ENCODE measurements at places on chromosomes 7 and 10.

- no peak for DNase-seq
Measured at GRCh38 chr10:20606985-20607384, 290.1 kb downstream of the NEBL start.

- DNase-seq = no peak
Measured at GRCh38 chr7:130292682-130293257, at the start of gene CPA4. Gene CPA4, plus strand, starts transcription at chr7:130293161. Its CDS starts 20 bp downstream, at chr7:130293181.

DNA sequence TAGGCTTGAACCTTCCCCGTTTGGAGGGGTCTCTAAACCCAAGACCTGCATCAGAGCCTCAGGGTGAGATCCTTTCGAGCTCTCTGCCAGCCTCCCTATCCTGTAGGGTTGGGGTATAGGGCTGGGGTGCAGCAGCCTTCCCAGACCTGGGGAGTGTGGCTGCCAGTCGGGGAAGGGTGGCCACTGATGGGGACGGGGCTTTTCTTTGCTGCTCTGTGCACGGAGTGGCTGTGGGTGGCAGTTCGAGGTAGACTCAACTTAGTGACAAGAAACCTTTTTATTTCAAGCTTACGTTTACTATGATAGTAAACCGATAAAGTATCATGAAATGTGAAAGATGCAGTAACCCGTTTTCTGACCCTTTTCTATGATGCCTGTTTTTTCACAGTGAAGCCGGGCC, 13.0 kb downstream of the ZNF316 start:
- no peak for DNase-seq

DNA sequence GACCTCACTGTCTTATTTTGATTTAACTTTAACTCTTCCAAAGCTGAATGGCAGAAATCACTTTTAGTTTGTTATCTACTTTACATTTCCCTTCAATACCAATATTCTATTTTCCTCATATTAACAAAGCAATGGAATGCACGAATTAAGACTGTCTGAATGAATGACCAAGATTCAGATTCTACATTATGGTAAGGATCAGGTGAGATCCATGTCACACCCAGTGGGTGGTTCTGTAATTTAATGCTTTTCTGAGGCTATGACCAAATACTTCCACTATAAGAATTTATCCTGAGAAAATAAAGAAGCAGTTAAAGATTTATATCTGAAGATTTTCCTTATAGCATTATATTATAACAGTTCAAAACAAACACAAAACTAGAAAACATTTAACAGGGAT, 90.2 kb upstream of the NUPR2 start:
- DNase-seq = no peak

- DNase-seq = no peak
Measured at GRCh38 chr7:73577627-73578341, 595 bp downstream of the TBL2 start.

GRCh38 chr10:112605063-112605462, 158.0 kb downstream of the VTI1A start:
- DNase-seq = no peak

GRCh38 chr10:60869652-60870415, 74.2 kb downstream of the RHOBTB1 start:
- peak; percentile 12 for DNase-seq

DNA sequence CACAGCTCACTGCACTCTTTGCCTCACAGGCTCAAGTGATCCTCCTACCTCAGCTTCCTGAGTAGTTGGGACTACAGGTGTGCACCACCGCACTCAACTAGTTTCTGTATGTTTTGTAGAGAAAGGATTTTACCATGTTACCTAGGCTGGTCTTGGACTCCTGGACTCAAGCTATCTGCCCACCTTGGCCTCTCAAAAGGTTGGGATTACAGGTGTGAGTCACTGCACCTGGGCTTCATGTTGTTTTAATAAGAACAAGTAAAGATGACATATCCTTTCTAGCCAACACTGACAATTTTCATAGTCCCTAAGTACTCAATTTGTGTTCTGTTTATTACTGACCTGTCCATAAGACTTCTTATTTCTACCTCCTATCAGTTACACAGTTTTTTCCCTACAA, 16.8 kb downstream of the SEMA3C start:
- no peak for DNase-seq

- DNase-seq = no peak
Measured at GRCh38 chr10:29472301-29473086, 162.3 kb downstream of the SVIL start.

DNA sequence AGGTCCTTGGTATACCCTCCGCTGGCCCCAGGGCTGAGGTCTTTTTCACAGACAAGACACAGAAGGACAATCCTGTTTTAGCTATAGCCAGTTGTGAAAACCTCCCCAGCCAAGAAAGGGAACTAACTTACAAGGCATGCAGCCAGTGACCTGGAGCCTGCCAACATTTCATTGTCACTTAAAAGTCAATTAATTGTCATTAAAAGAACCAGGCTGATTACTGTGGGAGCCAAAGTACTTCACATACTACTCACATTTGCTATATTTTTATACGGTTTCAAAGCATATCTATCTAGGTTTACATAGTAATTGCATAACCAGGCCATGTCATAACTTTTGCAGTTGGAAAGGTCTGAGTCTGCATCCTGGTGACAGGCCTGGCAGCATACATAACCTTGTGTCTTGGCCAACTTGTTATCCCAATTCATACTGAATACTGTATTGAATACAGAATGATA, 31.1 kb downstream of the NRBF2 start:
- DNase-seq = no peak

DNA sequence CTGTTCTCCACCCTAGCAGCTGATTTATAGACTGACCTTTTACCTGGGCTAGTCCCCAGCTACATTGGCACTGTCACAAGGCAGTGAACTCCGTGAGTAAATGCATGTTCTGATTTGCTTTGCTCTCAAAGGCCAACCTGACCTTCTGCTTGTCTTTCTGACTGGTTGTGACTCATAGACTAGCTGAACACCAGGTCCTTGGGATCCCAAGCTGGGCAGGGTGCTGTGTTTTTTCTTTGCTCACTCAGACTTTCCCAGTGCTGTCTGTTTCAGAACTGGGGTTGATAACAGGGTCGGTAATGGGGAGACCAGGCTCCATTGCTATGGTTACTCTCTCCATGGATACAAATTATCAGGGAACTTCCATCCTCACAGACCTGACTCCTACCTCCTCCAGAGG, 35.0 kb downstream of the EVX1 start:
- DNase-seq = no peak

- DNase-seq = no peak
Measured at GRCh38 chr10:132308587-132309470, 1.1 kb upstream of the STK32C start.

- no peak for DNase-seq
Measured at GRCh38 chr7:39054731-39055130, 77.0 kb downstream of the POU6F2 start.

DNA sequence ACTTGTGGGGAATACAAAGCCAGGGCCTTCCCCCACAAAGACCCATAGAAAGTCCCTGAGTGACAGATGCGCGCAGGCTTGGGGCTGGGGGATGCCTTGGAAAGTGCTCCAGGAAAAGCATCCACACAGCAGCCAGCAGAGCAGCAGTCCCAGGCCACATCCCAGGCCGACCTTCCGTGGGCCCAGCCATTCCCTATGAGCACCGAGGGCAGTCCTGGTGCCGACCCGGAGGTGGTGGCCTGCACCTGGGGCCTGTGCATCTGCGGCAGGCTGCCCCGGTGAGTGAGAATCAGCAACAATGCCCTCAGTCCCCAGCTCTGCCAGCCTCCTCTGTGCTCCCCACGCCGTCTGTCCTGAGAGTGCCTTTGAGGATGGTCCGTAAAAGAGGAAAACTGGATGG, 26.4 kb downstream of the ASB13 start:
- DNase-seq = no peak

GRCh38 chr10:29420744-29421143, 131.9 kb downstream of the LYZL1 start:
- DNase-seq = no peak

- no peak for DNase-seq
Measured at GRCh38 chr10:62376071-62377025, 2.2 kb downstream of the ZNF365 start.

GRCh38 chr7:75993689-75994387, 557 bp downstream of the TMEM120A start:
- no peak for DNase-seq

DNA sequence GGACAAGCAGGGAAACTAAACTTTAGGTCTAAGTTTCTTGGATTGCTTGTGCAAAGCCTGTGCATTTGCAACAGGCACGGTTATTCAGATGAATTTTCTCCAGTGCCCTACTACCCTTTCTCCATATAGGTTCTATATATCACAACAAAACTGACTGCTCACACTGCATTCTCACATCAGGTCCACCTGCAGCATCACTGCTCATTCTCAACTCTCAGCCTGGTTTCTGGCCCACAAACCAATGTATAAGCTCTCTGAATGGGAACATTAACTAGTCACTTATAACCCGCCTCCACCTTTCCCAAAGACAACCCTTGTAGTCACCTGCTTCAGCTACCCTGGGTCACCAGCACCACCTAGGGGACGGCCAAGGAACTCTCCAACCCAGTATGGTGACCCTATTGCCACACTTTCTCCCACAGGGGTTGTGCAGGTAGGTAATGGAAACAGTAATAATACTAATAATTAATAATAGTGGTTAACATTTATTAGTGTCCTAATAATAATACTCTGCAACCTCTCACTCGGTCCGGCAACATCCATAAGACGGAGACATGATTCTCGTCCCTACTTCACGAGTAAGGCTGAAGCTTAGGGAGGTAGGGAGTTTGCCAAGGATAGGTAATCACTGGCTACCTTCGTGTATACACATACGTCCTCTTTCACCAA, 97.3 kb downstream of the CLEC2L start:
- DNase-seq = peak; percentile 38

GRCh38 chr10:94902570-94902969, 35.9 kb upstream of the CYP2C9 start:
- DNase-seq = no peak

GRCh38 chr10:14235566-14236195, 95.0 kb downstream of the FRMD4A start:
- DNase-seq = no peak

GRCh38 chr7:69790977-69791724, 192.9 kb downstream of the AUTS2 start:
- no peak for DNase-seq

- peak; percentile 92 for DNase-seq
Measured at GRCh38 chr7:38189231-38189938, 11.3 kb downstream of the STARD3NL start.

DNA sequence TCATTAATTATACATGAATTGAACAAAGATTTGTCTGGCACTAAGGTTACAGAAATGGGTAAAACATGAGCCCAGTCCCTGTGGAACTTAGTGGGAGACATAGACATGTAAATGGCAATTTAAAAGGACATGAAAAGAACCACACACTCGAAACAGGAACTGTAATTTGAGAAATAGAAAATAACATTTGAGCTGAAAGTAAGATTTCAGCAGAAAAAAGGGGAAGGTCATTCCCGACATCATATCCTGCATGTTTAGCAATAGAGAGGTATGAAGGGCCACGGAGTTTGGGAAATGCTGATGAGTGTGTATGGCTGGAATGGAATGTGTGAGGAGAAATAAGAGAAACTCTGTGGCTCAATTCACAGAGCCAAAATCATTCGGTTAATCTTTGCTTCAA, 175.4 kb upstream of the AHR start:
- DNase-seq = no peak

GRCh38 chr7:128913870-128914565, 3.5 kb upstream of the KCP start:
- DNase-seq = no peak

DNA sequence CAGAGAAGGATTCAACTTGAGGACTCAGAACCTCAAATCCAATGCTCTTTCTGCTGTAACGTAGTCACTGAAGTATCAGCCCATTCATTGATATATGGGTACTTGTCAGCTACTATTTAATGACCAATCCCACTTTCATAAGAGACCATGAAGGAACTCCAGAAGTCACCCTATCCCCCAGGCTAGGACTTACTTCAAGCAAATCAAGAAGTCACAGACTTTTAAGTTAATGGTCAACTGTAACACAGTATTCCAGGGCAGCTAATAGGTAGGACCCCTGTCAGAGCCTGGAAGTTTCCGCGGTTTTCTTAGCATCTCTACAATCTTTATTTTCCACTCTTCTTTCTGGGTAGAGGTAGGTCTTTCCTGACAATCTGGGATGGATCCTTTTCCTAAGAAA, 269.9 kb downstream of the POU6F2 start:
- DNase-seq = no peak

GRCh38 chr7:127876393-127876792, 154.8 kb downstream of the LRRC4 start:
- no peak for DNase-seq

- DNase-seq = no peak
Measured at GRCh38 chr10:95558593-95559320, 2.4 kb downstream of the SORBS1 start.

GRCh38 chr7:79820387-79820786, 314.2 kb upstream of the GNAI1 start:
- peak; percentile 97 for DNase-seq

DNA sequence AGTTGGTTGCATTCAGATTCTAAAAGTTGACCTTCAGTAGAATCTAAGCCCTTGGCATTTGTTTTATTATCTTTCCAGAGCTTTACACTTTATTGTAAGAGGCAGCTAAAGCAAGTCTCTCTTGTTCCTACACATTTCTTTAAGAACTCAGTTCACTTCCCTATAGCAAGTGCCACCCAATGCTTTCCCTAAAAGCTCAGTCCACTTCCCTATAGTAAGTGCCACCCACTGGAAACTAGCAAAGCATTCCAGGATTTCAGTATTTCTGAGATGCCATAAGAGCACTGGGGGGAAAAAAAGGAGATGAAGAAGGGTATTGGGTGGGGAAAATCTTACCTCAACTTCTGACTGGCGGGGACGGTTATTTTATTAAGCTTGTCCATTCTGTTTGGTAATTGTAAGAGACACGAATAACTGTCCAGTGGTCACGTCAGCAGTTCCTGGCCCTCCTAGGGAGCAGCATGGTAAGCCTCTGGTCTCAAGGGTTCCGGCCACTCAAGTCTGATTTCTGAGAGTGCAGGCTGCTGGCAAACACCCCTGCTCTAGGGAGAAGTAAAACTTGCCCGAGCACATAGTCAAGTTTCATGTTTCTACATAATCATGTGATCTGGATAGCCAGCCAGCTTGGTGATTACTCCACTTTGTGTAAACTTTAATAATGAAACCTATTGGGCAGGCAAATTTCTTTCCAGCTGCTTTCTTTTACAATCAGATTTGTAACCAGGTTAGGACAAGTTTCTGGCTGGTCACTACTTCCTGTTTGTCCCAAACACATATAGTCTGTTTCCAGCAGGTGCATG, at the start of gene BLNK:
BLNK (minus strand) TSS at position 554 of the 800 bp plus-strand sequence; CDS start at position 383, 171 bp downstream.
- peak; percentile 23 for DNase-seq

- DNase-seq = no peak
Measured at GRCh38 chr10:29748109-29748650, 113.4 kb upstream of the SVIL start.

DNA sequence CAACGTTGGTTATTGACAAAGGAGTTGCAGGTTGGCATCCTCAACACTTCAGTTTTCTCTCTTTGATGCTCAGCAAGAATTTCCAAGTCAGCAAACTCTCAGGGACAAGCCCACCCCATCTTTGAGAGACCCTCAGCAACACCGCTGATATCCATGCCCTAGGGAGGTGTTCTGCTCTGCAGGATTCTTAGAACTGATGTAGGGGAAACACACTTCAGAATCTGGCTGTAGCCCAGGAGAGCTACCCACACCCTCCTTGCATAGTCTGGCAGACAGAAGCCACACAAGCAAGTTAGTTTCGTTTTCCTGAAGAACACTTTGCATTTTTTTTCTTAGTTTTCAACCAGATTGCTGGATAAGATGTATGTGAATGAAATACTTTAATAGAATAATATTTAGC, 822 bp downstream of the SAMD9L start:
- DNase-seq = no peak

- no peak for DNase-seq
Measured at GRCh38 chr7:28986765-28987110, 28.6 kb upstream of the TRIL start.

- DNase-seq = no peak
Measured at GRCh38 chr10:120492346-120492745, 35.3 kb downstream of the PLPP4 start.

Data from NCI-H2171 treated with DMSO at 0.1 percent for 48 hours (cell line).